Activated CD4-positive, alpha-beta T cell treated with anti-CD3 and anti-CD28 coated beads for 48 hours (primary cell): ENCODE measurements at places on chromosomes 6 and 20.

GRCh38 chr20:24983896-24984295 lies 8.7 kb downstream of the APMAP start:
- no peak for DNase-seq

DNA sequence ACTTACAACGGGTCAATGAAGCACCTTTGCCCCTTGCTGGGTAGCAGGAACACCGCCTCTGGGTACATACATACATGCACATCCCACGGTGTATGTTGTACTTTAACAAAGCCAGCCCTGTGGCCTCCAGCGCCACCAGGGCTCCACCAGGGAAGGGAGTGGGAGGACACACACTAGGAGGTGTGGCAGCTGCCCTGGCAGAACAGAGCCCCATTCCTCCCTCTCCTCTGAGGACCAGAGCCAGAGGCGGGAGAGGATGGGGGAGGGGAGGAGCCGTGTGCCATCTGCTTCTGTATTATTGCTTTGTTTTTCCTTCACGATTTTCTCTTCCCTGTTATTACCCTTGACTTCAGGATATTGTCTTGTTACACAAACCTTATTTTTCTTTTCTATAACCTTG lies 105.8 kb upstream of the TRAF3IP2 start:
- no peak for DNase-seq

DNA sequence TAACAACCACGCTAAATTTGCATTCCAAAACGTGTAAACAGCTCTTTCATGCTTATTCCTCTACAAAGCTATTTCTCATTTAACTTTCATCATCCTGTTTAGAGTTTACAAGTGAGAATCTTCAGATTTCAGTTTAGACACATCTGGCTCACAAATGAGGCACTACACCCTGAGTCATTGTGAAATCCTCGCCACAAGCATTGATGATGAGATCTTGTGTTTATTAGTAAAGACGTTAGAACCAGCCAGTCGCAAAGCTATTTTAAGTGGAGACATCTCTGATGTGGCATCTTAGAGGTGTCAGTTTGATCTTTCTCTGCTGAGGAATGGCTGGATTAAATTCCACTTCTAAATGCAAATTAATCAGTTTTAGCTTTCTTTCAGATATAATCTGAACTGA lies 8.3 kb upstream of the ISM1 start:
- DNase-seq = peak; percentile 26

DNA sequence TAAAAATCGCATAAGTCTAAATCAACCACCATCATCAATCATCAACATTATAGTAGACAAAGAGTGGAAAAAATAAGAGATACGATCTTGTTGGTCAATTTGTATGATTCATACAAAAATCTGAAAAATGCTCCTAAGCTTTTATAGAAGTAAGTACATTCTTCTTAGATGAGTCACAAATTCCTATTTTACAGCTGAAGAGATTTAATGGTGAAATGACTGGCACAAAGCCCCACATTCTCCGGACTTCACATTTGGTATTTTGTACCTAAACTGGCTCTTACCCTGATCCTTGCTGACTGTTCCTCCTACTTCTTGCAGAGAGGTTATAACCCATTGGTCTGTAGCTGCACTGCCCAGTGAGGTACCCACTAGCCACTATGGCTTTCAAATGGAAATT lies 29.9 kb upstream of the PREP start:
- no peak for DNase-seq

- DNase-seq = no peak
Measured at GRCh38 chr6:124131259-124131658, 327.6 kb downstream of the NKAIN2 start.

- DNase-seq = no peak
Measured at GRCh38 chr6:85640821-85641220, 1.9 kb downstream of the SYNCRIP start.

GRCh38 chr6:30893001-30893591 lies 8.8 kb downstream of the DDR1 start:
- DNase-seq = no peak
